Activated CD4-positive, CD25-positive, alpha-beta regulatory T cell treated with anti-CD3 and anti-CD28 coated beads, Interleukin-2, amount 50 U/mL, for 24 hours (primary cell): ENCODE measurements at places on chromosomes 11 and 22.

- ATAC-seq, result no peak
Measured at GRCh38 chr11:6229911-6230310, 4.5 kb downstream of the FHIP1B start.

DNA sequence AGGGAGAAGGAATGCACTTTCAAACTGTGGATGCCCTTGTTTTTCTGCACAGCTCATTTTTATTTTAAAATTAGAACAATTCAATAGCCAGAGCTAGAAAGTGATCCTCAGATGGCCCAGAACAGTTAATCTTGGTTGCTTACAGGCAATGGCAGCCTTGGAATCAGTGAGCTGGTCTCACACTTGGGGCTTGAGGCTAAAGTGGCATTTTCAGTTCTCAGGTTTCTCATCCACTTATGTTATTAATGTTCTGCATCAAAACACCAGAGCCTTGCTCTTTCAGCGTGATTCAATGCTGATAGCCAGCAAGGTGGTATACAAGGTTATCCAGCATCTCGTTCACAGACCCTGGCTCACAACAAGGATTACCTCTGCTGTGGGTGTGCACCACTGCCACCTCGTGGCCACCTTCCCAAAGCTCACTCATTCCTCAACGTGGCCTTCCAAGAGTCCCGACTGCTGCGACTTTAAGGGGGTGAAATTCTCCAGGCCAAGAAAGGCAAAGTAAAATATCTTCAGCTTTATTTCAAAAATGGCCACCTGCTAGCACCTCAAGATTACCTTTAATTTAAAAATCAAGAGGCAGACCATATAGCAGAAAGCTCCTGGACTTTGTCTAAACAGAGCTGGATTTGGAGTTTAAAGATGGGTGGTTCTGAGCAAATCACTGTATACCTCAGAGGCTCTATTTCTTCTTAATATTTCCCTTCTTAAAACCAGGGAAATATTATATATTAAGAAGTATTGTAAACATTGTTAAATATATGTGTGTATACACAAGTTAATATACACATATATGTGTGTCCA, 34.2 kb upstream of the FSHB start:
- no peak for ATAC-seq

- no peak for ATAC-seq
Measured at GRCh38 chr22:19757140-19757984, 3.2 kb upstream of the TBX1 start.

- no peak for ATAC-seq
Measured at GRCh38 chr11:44031549-44031948, 16.2 kb upstream of the ACCSL start.

- no peak for ATAC-seq
Measured at GRCh38 chr11:111957663-111958444, 20.7 kb downstream of the DIXDC1 start.

DNA sequence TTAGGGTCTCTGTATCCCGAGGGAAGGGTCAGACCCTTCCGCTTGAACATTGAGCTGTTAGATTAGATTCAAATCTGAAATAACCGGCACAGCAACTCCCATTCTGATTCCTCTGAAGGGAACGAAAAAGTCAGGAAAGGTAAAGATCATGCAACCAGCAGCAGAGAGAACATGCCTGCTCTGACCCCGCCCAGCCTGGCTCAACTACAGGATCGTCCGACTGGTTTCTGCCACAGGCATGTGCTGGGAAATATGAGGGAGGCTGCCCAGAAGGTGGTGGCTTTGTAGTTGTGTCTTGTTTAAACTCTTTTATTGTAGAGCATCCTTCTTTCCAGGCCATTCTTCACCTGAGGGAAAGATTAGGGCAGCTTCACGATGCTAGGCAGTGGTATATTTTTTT, 5.0 kb upstream of the MTNR1B start:
- no peak for ATAC-seq

DNA sequence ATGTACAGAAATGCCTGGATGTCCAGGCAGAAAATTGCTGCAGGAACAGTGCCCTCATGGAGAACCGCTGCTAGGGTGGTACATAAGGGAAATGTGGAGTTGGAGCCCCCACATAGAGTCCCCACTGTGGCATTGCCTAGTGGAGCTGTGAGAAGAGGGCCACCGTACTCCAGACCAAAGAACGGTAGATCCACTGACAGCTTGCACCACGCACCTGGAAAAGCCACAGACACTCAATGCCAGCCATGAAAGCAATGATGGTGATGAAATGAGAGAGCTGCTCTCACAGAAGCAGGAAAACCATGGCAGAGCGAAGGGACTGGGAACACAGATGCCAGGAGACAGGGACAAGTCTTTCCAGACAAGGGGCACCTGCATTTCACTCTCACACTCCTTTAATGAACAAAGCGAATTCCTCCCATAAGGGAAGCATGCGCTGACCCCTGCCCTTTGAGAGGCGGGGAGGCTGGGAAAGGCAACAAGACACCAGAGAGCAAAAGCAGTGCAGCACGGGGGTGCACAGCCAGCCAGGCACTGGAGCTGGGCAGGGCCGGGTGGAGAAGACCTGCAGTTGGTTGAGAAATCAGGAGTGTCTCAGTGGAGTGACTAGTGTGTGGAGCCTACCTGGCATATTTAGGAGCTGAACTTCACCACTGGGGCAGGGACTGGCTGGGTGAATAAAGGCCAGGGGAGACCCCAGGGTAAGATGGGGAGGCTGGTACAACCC, 1025.2 kb downstream of the TBC1D22A start:
- no peak for ATAC-seq

GRCh38 chr11:42311944-42312343, 852.5 kb upstream of the LRRC4C start:
- no peak for ATAC-seq

GRCh38 chr11:27820249-27820648, 120.0 kb upstream of the BDNF start:
- ATAC-seq, result no peak

DNA sequence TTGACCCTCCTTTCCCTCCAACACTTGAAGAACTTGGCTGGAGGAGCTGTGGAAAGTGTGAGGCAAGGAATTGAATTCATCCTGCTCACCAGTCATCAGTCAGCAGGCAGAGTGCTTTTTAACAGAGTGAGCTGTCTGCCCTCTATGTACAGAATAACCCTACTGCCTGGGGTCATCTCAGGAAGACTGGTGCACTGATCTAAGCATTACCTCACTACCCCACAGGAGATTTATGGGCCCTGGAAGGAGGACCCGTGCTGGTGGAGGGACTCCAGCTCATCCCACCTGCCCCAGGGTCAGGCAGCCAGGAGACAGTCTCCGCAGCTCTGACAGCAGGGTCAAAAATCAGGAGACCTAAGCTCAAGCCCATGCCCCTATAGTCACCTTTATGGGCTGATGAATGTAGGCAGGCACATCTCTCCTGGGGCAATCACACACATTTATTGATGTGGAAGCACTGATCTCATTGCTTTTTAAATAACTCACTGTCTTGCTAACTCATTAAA, 270.8 kb upstream of the SESN3 start:
- no peak for ATAC-seq

GRCh38 chr22:45771711-45772110, 100.1 kb downstream of the ATXN10 start:
- no peak for ATAC-seq

GRCh38 chr11:109197656-109198055, 224.3 kb upstream of the C11orf87 start:
- ATAC-seq, result no peak

DNA sequence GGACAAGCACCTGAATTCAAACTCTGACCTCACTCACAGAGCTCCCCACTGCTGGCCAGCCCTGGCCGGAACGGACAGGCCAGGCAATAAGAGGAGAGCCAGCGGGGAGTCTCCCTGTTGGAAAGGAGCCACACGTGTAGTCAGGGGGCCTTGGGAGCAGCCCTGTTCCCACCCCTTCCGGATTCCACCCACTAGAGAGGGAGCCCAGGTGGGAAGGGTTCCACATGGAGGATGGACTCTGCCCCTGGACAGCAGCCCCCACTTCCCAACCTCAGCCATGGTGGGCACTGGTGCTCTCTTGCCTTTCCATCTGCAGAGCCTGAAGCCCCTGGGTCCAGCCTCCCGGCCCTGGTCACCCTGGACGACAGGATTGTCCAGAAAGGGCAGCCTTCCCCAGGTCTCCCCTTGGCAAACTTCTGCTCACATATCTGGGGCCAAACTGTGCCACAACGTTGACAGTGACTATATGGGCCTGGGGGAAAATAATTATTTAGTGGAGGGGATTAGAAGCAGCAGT, 7.5 kb upstream of the APOBEC3A start:
- ATAC-seq, result no peak

- no peak for ATAC-seq
Measured at GRCh38 chr11:69037074-69037473, 11.7 kb upstream of the TPCN2 start.

DNA sequence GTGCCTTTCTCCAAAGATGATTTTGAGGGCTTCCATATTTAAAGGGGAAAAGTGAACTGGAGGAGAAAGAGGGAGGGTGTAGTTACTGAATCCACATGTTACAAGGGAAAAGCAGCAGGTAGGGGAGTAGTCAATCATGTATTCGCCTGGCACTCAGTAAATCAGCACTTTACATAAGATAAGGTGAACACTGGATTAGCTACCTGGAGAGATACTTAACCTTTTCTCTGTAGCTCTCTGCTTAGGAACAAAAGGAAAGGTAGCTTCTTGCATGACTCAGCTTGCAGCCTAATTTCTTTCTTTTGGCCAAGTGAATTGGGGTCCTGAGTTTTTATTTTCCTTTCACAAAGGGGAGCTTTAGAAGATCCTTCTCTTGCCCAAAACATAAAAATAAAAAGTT, 43.3 kb upstream of the PHF21B start:
- ATAC-seq, result no peak

DNA sequence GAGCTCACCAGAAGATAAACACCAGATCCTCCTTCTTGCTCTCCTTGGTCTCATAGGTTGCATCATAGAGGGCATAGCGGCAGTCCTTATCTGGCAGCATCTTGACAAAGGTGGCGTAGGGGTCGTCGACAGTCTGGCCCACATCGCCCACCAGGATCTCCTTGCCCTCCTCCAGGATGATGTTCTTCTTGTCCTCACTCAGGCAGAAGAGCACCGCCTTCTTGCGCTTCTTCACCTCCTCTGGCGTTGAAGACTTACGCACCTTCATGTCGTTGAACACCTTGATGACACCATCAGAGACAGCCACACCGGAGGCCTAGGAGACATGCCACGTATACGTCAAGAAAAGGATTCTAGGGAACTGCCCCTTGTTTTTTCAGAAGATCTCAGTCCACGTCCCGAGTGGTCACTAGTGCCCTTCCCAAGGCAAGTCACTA, 2.0 kb downstream of the CFL1 start:
- ATAC-seq, result no peak

DNA sequence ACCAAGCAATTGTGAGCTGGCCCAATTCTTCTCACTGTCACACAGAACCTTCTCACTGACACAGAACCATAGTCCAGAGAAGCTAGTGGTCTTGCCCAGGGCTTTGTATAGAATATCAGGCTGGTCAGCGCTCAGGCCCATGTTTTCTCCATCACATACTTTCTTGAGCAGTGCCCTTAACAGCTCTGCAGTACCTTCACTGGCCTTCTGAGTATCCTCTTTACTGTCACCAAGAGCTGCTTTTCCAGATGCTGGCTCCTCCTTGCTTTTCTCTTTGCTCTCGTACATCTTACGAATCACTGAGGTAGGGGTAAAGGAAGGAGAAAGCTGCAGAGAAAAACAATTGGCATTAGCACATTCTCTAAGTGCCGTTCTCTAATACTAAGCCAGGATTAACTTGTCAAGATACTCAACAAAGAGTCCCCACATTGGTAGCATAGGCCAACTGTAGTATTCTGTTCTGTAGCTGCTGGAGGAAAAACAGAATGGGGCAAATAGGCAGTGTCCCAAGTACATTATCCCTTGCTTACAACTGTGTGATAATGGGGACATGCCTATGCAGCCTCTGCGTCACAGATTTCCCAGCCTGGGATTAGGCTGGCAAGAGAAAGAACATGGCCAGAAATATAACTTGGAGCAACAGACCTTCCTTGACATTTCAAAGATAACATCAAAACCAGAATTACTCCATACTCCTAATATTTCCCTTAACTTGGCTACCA, 43.5 kb downstream of the DRG1 start:
- no peak for ATAC-seq

DNA sequence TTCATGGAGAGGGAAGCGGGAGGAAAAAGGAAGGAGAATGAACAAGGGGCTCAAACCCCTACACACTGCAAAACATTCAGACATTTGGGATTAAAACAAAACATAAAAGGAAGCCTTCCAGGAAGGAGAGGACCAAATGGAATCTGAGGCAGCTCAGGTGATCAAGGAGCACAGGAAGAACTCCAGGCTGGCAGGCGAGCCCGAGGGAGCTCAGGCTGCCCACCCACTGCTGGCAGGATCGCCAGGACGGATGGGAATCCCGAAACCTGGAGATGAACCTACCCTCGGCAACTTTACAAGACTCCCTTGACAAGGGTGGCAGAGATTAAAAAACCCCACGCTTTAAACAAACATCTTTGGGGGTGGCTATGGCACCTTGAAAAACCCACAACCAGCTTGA, 5.0 kb upstream of the PYGM start:
- no peak for ATAC-seq

DNA sequence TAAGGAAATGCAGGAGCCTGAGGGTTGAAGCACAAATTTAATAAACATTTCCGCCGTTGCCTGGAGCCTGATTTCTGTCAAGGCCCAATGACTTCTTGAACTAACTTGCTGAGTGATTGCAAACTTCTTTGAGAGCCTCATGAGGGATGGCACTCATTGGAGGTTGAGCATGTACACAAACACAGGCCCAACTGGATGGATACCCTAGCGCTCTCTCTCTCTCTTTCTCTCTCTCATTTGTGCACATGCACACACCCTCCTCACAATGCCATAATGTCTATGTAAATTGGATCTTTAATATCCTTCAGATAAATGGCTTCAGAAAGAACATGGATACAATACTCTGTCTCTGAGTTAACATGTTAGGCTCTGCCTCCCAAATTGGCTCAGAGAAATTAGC, 597.7 kb upstream of the CADM1 start:
- ATAC-seq, result no peak

DNA sequence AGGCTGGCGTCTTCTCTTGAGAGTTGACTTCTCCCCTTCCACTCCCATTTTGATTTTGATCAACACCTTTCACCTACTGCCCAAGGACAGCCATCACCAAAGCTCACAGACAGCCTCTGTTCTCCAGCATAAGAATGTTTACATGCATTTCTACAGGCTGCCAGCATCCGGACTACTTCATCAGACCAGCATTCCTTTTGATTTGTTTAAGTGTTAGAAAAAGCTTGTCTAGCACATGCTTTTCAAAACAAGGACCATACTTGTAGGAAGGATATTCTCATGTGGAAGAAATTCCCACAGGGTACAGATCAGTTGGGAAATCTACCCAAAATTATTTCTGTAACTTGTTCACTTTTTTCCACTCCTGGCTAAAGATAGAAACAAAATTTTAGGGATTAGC, 6.2 kb upstream of the KCNA4 start:
- no peak for ATAC-seq

DNA sequence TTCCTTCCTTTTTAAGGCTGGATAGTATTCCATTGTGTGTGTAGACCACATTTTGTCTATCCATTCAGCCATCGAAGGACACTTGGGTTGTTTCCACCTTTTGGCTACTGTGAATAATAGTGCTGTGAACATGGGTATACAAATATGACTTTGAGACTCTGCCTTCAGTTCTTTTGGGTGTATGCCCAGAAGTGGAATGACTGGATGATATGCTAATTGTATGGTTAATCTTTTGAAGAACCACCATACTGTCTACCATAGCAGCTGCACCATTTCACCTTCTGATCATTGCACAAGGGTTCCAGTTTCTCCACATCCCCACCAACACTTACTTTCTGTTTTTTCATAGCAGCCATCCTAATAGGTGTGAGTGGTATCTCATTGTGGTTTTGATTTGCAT, 30.3 kb downstream of the SGSM1 start:
- peak; percentile 20 for ATAC-seq

- ATAC-seq, result no peak
Measured at GRCh38 chr11:46333394-46333947, 13.8 kb upstream of the DGKZ start.

GRCh38 chr11:83159902-83160865, 3.3 kb downstream of the PCF11 start:
- no peak for ATAC-seq
